Endothelial cell of coronary artery (primary cell): ENCODE measurements at places on chromosomes 13 and 19. TPM values are rescaled to one million over a fixed set of nuclear protein-coding genes. Genes with fewer than 3 reads are reported as not detected.

GAMT gene
- total RNA-seq = 14.8 and 23.2 TPM in 2 replicates

APLP1 gene
- total RNA-seq = 3.4 TPM in 2 replicates

GAPDHS gene
- not detected in 2 replicates for total RNA-seq

SULT2A1 gene
- not detected in 2 replicates for total RNA-seq

FUT1 gene
- total RNA-seq = 4.5 and 6.9 TPM in 2 replicates

RTBDN gene
- not detected in 2 replicates for total RNA-seq

CGB3 gene
- not detected in 2 replicates for total RNA-seq
